Type B pancreatic cell (in vitro differentiated cells): ENCODE measurements at places on chromosomes 2 and 18. TPM values are rescaled to one million over a fixed set of nuclear protein-coding genes. Genes with fewer than 3 reads are reported as not detected.

GRCh38 chr18:66557091-66557490 lies 46.8 kb downstream of the CDH19 start:
- H3K4me3 ChIP-seq = no peak overlapping the region
- H3K27ac ChIP-seq = no peak overlapping the region
- H3K27me3 ChIP-seq = peaks cover 2% of the 10 kb centered on the region
- no peak for DNase-seq
- H3K4me1 ChIP-seq = no peaks in the 10 kb centered on the region

DNA sequence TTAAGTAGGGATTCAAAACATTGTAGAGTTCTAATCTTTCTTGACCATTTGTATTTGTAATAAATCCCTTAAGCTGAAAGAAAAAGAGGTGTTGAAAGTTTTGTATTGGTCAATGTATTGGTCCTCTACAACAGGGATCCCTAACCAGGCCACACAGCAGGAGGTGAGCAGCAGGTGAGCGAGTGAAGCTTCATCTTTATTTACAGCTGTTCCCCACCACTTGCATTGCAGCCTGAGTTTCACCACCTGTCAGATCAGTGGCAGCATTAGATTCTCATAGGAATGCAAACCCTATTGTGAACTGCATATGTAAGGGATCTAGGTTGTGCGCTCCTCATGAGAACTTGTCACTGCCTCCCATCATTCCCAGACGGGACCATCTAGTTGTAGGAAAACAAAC lies 715.7 kb upstream of the NXPH2 start:
- no peak overlapping the region for H3K27ac ChIP-seq
- DNase-seq = no peak
- H3K36me3 ChIP-seq = no peaks in the 10 kb centered on the region
- no peaks in the 10 kb centered on the region for H3K4me1 ChIP-seq
- H3K4me3 ChIP-seq = no peak overlapping the region

Gene ADCYAP1
- total RNA-seq = 0.34 and 1.2 TPM in 2 replicates

Gene ATP6V1C2
- 0.93 and 1.1 TPM in 2 replicates for total RNA-seq

DNA sequence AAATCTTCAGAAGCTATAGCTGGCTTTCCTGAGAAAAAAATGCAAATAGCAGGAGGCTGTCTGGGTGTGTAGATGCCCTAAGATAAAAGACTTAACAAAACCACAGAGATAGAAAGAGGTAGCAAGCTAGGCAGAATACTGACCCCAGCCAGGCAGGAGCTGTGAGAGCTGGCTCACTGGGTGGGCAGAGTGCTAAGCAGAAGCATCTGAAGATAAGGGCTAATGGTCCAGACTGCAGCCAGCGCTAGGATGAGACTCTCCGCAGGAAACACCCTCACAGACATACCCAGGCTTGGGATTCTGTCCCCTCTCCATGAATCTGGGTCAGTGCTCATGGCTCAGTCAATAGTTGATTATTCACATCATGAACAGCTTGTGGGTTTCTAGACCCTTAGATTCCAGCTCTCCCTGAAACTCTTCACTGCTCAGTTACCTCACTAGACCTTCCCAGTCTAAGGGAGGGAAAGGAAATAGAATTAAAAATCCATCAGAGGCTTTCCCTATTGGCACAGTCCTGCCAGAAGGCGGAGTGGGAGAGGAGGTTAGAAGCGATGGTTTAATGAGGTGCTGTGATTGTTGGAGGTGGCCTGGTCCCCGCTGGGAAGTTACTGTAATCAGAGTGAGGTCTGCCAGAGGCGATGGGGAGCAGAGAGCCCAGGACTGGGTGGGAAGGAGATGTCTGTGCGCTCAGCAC lies 21.4 kb upstream of the CCBE1 start:
- no peak overlapping the region for H3K4me3 ChIP-seq
- DNase-seq = no peak
- peaks cover 14% of the 10 kb centered on the region for H3K27me3 ChIP-seq
- H3K36me3 ChIP-seq = no peaks in the 10 kb centered on the region
- H3K27ac ChIP-seq = no peak overlapping the region

DNA sequence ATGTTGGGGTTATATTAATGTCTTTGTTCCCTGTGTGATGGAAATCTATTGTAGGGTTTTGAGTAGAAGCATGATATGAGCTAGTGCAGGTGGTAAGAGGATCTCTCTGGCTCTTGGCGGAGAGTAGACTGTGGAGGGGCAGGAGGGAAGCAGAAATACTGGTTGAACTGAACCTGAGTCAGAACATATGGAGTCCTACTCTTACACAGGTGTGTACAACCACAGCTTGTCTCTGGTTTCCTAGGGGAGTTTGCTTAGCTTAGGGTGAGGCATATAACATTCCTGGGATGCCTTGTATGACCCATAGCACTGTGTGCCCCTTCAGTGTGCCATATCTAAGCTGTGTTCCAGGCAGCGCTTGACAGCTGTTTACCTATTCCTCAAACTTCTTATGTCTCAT lies 97.3 kb upstream of the GCFC2 start:
- H3K4me1 ChIP-seq = peaks cover 6% of the 10 kb centered on the region
- no peaks in the 10 kb centered on the region for H3K27me3 ChIP-seq
- peak overlapping the region; percentile 90 for H3K27ac ChIP-seq
- H3K4me3 ChIP-seq = peak overlapping the region; percentile 54

DNA sequence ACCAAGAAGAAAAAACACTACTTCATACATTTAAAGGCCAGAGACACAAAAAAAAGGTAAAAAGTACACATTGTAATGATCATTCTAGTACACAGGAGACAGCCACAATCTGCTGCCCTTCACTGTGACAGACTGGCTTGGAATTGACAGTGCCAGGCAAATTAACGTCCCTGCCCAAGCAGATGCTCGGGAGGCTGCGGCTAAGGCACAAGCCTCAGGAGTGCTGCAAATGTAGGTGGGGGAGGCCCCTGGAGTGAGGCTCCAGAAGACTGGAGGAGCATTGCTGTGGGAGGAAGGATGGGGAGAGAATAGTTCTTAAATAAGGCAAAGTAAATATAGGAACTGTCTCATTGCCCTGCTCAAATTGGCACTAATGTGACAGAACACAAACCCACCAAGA lies 18.6 kb downstream of the ERCC3 start:
- no peak for DNase-seq
- no peak overlapping the region for H3K4me3 ChIP-seq
- no peak overlapping the region for H3K27ac ChIP-seq
- peaks cover 37% of the 10 kb centered on the region for H3K36me3 ChIP-seq
- H3K27me3 ChIP-seq = no peaks in the 10 kb centered on the region
- H3K4me1 ChIP-seq = no peaks in the 10 kb centered on the region

DNA sequence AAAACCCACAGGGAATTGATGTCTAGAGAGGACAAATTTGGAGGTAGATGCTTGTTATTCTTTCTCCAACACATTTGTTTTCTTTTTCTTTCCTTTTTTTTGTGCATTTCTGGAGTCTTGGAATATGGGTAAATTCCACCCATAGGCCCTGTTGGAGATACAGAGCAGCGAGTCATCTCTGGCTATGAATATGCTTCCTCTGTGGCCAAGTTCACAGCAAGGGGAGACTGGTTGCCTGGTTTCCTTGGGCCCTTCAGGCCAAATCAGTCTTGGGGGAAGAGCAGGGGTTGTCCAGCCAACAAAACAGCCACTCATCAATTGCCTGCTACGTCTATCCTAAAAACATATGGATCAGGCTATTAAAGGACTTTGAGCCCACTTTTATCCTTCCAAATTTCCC lies 27.5 kb downstream of the SP100 start:
- no peak overlapping the region for H3K4me3 ChIP-seq
- peaks cover 3% of the 10 kb centered on the region for H3K36me3 ChIP-seq
- H3K27ac ChIP-seq = no peak overlapping the region
- DNase-seq = no peak
- no peaks in the 10 kb centered on the region for H3K4me1 ChIP-seq

- peaks cover 4% of the 10 kb centered on the region for H3K4me1 ChIP-seq
- H3K4me3 ChIP-seq = no peak overlapping the region
- no peaks in the 10 kb centered on the region for H3K27me3 ChIP-seq
- no peaks in the 10 kb centered on the region for H3K36me3 ChIP-seq
These were observed 65.8 kb downstream of the FAM210A start for GRCh38 chr18:13660510-13660909.

Gene UPP2
- total RNA-seq = not detected in 2 replicates

DNA sequence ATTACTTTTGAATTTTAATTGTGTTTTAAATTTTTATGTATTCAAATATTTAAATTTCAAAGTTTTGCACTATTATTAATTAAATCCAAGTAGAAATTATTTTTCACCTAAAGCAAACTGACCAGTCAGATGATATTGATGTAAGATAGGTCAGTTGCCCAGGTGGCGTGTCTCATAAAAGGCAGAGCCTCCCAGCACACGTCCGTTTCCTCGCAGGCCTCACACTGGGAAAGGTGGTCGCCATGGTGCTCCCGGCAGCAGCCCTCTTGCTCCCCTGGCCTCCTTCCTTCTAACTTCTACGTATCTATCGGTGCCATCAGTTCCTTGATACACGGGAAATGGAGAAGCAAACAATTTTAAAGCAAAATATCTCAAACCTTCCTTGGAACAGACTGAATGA lies 516.8 kb downstream of the GALR1 start:
- DNase-seq = no peak
- H3K4me1 ChIP-seq = no peaks in the 10 kb centered on the region
- H3K27ac ChIP-seq = no peak overlapping the region
- H3K36me3 ChIP-seq = no peaks in the 10 kb centered on the region

- no peak overlapping the region for H3K4me3 ChIP-seq
- H3K4me1 ChIP-seq = peaks cover 8% of the 10 kb centered on the region
- H3K36me3 ChIP-seq = no peaks in the 10 kb centered on the region
- DNase-seq = no peak
- H3K27me3 ChIP-seq = no peaks in the 10 kb centered on the region
These were observed 71.5 kb upstream of the GPC1 start for GRCh38 chr2:240363746-240364581.

DNA sequence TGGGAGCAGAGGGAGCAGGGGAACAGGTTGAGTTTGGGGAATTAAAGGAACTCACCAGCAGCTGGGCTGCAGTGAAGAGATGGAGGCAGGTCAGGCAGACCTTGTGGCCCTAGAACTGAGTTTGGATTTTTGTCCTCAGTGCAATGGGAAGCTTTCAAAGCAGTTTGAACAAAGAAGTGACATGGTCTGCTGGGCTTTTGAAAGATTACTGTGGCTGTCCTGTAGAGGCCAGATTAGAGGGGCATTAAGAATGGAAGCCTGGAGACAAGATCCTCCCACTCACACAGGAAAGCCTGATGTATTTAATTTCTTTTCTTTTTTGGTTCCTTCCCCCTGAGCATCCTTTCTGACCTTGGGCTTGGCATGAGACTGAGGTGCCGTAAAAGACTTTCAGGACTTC lies 118.1 kb upstream of the LHCGR start:
- no peaks in the 10 kb centered on the region for H3K36me3 ChIP-seq
- peaks cover 10% of the 10 kb centered on the region for H3K27me3 ChIP-seq

DNA sequence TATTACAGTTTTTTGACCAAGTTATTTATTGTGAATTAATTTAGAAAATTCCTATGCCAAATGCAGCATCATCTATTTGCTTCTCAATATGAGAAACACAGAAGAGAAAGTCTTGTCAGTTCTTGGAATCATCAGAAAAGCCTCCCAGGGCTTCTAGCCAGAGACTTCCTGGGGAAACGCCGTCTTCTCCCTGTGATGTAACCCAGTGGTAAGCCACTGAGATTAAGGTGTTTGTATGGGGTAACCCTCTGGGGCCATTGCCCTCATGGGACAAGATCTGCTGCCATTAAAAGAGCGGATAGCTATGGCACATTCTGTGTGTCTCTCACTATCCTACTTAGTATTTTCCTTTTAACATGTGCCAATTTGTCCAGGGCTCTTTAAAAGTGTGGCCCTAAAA lies 28.0 kb downstream of the ANKRD29 start:
- no peaks in the 10 kb centered on the region for H3K4me1 ChIP-seq
- H3K4me3 ChIP-seq = no peak overlapping the region
- no peak for DNase-seq
- H3K27me3 ChIP-seq = no peaks in the 10 kb centered on the region

DNA sequence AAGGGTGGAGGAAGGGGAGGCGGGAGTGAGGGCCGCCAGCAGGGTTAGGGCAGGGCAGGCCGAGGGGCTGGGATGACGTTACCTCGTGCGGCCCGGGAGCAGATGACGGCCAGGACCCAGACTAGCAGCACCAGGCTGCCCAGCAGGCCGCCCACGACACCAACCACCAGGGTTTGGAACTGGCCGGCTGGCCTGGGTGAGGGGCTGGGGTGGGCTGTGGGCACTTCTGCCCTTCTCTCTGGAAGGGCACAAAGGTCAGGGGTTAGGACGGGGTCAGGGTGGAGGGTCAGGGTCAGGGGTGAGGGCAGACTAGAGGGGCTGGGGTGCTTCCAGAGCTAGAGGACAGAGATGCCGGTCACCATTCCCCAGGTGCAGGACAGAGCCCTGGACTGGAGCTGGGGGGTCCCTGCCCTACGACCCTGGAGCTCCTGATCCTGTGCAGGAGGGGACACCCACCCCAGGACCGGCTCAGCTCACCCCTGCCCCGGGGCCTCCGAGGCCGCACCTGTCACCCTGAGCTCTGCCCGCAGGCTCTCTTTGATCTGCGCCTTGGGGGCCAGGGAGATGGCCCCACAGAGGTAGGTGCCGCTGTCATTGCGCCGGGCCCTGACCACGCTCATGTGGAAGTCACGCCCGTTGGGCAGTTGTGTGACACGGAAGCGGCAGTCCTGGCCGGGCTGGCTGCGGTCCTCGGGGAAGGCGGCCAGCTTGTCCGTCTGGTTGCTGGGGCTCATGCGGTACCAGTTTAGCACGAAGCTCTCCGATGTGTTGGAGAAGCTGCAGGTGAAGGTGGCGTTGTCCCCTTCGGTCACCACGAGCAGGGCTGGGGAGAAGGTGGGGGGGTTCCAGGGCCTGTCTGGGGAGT lies 6.3 kb downstream of the PDCD1 start:
- peaks cover 3% of the 10 kb centered on the region for H3K27me3 ChIP-seq
- no peak overlapping the region for H3K27ac ChIP-seq
- H3K4me3 ChIP-seq = no peak overlapping the region
- H3K4me1 ChIP-seq = no peaks in the 10 kb centered on the region
- H3K36me3 ChIP-seq = no peaks in the 10 kb centered on the region
